B cell (primary cell): ENCODE measurements at places on chromosomes 7 and 10. TPM values are rescaled to one million over a fixed set of nuclear protein-coding genes. Genes with fewer than 3 reads are reported as not detected.

GRCh38 chr10:33618196-33618595 is 283.7 kb upstream of the NRP1 start:
- DNase-seq: no peak

GRCh38 chr10:74058658-74059057 is 60.7 kb downstream of the VCL start:
- peak; percentile 71 for DNase-seq

DNA sequence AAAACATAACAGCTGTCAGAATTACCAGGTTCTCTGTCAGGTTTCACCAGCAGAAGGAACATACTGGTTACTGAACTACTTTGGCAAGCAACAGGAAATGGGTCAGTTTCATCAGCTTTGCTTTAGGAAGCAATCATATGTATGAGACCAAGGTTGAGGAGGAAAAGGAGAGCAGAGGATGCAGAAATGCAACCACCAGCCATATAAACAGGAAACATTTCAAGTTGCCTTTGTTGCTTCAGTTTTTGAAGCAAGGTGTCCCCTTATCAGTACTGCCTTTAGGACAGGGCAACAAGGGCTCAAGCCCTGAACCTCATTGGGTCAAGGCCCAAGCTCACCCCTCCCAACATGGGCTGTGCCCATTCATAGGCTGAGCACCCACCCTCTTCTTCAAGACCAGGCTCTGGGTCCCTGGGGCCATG is 10.2 kb downstream of the HIPK2 start:
- no peak for DNase-seq

- DNase-seq: no peak
Measured at GRCh38 chr7:102072636-102073209, 213.9 kb upstream of the SH2B2 start.

DNA sequence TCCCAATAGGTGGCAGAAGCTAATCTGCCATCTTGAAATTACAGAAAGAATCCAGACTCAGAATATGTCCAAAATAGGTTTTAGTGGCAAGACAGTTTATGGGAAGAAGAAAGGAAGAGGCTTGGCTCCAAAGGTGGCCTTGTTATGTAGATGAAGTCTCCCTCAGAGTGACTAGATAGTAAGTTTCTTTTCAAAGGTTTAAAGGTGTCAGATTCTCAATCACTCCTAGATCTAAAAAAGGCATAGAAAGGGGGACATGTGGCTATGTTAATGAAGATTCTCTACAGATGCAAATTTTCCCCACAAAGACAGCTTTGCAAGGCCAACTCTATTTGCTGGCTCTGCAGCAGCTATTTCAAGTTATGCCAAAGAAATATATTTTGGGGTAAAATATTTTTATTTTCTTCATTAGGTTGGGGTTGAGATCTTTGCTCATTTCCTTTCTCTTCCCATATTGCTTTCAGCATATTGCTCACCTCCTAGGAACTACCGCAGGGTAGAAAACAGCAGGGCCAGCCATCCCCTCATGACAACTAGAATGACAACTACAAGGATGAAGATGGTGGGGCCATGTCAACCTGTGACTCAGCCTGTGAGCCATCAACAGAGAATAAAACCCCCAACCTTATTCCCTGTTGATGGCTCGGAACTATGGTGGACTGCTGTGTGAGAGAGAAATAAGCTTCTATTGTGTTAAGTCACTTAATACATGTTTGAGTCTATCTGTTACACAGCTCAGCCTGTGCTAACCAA is 274.0 kb upstream of the GALNT17 start:
- DNase-seq: no peak

DNA sequence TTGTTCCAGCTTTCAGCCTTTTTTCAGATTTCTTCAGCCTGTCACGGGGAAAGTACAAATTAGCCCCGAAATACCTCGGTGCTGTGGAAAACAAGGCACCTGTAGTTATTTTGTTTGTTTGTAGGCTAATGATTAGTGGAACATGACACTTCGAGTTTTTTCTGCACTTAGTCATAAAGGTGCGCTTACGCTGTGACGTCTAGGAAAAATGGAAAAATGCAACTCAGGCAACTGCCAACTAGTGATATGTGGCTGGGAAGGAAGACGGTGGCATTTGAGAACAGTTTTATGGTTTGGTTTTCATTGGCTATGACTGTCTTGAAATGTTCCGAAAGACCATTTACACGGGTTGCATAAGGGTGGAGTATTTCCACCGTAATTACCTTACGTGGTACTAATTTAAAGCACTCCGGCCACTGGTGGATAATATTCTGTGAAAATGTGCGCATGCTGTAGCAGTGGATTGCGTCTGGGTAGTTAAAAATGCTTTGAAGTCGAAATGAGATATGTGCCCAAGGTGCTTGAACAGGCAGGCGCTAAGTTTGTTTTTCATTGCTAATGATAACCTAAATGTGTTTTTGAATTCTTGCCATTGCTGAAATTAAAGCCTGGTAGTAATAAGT is 94.5 kb upstream of the CELF2 start:
- DNase-seq: no peak

DNA sequence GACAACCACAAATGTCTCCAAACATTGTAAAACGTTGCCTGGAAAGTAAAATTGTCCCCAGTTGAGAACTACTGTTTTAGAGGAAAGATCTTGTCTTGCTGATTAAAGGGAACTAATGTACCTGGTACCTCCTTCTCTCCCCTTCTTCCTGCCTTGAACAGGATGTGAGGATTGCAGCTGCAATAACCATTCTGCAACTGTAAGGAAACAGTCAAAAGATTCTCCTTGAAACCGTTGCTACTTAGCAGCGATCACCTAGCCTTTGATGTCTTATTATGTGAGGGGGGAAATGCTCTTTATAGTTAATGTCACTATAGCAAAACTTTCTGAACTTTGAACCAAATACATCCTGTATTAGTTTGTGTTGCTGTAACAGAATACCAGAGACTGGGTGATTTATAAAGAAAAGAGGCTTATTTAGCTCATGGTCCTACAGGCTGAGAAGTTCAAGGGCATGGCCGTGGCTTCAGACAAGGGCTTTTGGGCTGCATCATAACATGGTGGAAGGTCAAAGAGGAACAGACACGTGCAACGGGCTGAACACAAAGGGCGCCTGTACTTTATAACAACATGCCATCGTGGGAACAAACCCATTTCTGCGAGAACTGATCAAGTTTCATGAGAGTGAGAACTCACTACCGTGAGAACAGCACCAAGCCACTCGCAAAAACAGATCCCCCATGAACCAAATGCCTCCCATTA is 54.2 kb upstream of the PARD3 start:
- no peak for DNase-seq

Gene COX15
- total RNA-seq: 39.5 and 47.4 TPM in 2 replicates
